ENCODE measurements at places on chromosomes 4 and X. TPM values are rescaled to one million over a fixed set of nuclear protein-coding genes. Genes with fewer than 3 reads are reported as not detected.

DNA sequence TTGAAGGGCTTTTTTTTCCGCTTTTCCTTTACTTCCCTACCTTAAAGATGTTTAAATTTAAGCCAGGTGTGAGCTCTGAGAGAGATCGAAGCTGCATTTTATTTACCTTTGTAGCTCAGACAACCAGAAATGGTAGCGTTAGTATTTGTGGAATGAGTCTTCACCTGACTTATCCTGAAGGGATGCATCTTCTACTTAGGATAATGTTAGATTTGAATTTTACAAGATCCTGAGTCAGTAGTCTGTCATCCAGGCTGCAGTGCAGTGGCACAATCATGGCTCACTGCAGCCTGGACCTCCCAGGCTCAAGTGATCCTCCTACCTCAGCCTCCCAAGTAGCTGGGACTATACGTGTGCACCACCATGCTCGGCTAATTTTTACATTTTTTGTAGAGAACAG, 26.2 kb downstream of the TMSB4X start:
- no peak for DNase-seq

- no peak for DNase-seq
Observed at GRCh38 chr4:145099653-145100052, 1.5 kb downstream of the ABCE1 start.

DNA sequence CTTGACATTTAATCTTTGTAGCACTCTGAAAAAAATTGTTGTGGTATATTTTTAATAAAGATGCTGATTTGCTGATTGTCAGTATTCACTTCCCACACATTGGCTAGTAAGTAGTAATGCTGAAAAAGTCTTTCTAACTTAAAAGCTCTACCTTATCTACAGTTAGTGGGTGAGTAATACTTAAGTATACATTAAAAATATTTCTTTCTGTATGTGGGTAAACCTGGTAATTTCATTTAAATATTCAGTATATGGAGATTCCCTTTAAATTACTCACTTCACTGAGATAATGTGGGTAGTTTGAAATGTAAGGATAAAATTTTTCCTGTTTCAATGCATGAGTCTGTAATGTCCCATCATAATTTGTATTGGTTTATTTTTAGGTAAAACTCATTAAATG, 5.6 kb downstream of the TMEM33 start:
- DNase-seq, result no peak

DNA sequence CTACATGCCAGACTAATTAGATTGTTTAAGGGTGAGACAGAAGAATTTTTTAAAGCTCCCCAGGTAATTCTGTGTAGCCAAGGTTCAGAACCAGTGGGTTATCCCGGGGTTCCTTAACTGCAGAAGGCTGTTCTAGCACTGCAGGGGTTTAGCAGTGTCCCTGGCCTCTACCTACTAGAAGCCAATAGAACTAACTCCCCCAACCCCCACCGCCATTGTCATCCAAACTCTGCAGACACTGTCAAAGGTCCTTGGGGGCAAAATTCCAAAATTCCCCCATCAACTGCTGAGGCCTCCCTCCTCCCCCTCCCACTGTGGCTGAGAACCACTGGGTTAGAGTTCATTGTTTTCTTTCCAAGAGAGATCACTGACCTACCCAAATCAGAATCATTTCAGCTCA, 66.4 kb downstream of the MOSPD2 start:
- no peak for DNase-seq

DNA sequence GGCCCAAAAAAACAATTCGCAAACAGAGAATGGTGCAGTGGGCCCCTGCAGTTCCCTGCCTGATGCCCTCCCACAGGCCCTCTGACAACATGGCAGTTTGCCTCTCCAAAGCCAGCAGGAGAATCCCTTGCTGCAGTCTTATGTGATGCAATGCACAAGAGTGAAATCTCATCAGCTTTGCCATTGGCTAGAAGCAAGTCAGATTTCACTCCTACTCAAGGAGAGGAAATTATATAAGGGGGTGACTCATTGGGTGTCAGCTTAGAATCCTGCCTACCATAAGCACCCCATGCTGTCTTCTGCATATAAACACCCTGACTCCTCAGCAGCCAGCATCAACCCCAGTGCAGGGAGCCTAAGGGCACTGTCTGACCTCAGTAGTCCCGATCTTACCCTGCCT, 157.3 kb upstream of the LDB2 start:
- DNase-seq, result no peak

GYPA gene
- total RNA-seq, result 0.69 TPM

GLRA2 gene
- total RNA-seq, result not detected

MAGEE2 gene
- total RNA-seq, result 0.43 TPM

Data from mucosa of gallbladder (tissue), 1 donor.